ENCODE measurements at places on chromosomes 1 and 21. TPM values are rescaled to one million over a fixed set of nuclear protein-coding genes. Genes with fewer than 3 reads are reported as not detected.

TSACC gene
- total RNA-seq: not detected

DNA sequence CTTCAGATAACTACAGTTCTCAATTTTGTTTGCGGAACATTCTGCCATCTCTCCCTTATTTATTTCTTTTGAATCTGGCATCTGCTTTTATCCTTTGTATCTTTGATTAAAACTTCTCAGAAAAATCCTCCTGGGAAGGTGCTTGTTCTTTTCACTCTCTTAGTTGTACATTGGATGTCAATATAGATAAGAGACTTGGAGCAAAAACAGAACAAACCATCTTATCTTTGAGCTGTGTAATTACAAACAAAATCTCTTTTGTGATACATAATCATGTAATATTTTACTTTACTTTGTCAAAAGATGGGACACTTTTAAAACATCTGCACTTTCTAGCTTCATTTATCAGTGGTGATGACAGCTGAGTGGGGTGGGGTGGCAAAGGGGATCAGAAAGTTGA lies 307.2 kb upstream of the LYPLAL1 start:
- H3K27ac ChIP-seq: no peak overlapping the region
- H3K4me3 ChIP-seq: no peak overlapping the region
- no peak for DNase-seq
- no peaks in the 10 kb centered on the region for H3K27me3 ChIP-seq
- no peaks in the 10 kb centered on the region for H3K4me1 ChIP-seq
- H3K36me3 ChIP-seq: no peaks in the 10 kb centered on the region

DNA sequence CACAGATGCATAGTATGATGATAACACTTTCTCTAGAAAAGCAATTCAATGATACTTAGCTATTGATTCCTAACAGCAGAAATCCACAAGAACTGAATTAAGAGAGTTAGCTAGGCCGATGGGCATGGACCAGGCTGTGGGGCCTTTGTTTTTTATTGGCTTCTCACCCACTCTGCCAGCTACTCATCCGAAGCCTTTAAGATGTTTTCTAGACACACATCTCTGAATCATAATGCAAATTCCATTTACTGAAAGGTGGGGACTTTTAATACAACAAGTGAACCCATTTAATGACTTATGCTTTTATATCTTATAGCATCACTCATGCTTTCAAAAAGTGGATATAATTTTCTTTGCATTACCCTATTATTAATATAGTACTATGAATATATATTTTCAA lies 170.2 kb downstream of the RUNX1 start:
- H3K4me1 ChIP-seq: peaks cover 54% of the 10 kb centered on the region
- no peak overlapping the region for H3K4me3 ChIP-seq
- H3K27me3 ChIP-seq: no peaks in the 10 kb centered on the region
- H3K36me3 ChIP-seq: peaks cover 8% of the 10 kb centered on the region

DNA sequence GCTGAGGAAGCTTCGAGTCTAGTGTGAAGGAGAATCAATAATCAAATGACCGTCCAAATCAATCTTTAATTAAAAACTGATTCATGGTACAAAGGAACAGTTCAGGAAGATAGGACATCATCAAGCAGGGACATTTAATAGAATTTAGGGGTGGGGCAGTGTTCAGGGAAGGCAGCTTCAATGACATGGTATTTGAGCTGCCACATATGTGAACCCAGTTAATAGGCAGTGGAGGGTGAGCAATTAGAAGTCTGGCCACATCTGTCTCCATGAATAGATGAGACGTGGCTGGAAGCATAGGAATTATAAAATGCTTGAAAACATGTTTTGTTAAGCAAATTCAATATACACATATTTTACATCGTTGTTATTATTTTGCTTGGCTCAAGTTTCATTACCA lies 362.7 kb downstream of the PRDM2 start:
- H3K27ac ChIP-seq: no peak overlapping the region
- H3K4me3 ChIP-seq: no peak overlapping the region
- no peaks in the 10 kb centered on the region for H3K36me3 ChIP-seq
- H3K27me3 ChIP-seq: no peaks in the 10 kb centered on the region

DNA sequence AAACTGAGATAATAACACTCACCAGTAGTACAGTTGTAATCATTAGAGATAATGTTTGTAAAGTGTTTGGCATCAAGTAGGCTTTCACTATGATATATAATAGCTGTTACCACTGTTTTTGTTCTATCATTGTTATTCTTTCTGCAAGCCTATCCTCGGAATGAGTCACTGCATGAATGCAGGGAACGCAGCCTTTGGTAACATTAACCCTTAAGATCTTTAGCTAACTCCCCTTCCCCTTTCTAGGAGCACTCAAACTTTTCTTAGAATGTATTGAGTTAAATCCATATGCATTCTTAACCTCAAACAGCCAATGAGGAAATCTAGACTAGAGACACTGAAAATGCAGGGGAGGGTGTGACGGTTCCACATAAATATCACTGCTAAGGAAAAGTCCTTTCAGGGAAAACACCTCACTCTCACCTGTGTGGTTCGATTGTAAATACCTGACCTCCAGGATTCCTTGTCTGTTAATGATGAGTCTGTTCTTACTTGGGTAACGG lies 467.3 kb downstream of the SETD4 start:
- no peaks in the 10 kb centered on the region for H3K4me1 ChIP-seq
- H3K27me3 ChIP-seq: peaks cover 5% of the 10 kb centered on the region
- no peak overlapping the region for H3K27ac ChIP-seq
- H3K4me3 ChIP-seq: no peak overlapping the region
- no peak for DNase-seq

KCNA3 gene
- total RNA-seq: 0.80 TPM

DNA sequence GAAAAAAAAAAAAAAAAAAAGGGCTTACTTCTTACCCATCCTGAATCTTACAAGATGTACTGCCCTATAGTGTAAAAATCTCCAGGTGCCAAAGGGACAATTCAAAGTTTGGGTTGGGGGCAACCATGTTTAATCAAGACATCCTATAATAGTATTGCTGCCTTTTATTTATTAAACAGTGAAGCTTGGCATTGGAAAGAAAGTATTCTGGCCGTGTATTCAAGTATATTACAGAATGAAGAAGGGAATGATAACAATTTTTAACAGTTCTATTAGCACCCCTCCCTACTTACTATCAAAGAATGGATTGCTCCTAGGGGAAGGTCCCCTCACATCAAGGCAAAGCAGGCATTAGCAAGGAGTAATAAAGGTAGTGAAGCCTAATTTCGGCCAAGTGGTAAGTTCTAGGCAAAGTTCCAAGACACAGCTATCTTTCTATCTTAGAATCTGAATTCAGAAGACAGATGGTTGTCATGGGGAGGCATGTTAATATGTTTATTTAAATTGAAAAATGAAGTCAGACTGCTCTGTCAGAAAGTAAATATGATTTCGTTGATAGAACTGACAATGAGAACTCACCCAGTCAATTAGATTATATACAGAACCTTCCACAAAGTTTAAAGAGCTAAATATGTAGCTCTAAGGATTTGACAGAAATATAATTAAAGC lies 24.6 kb downstream of the ST7L start:
- peaks cover 4% of the 10 kb centered on the region for H3K4me1 ChIP-seq
- peaks cover 38% of the 10 kb centered on the region for H3K36me3 ChIP-seq
- H3K27ac ChIP-seq: no peak overlapping the region
- no peaks in the 10 kb centered on the region for H3K27me3 ChIP-seq
- no peak for DNase-seq
- no peak overlapping the region for H3K4me3 ChIP-seq

GRCh38 chr1:60129911-60130310 lies 56.3 kb upstream of the C1orf87 start:
- DNase-seq: no peak
- H3K36me3 ChIP-seq: no peaks in the 10 kb centered on the region
- H3K27ac ChIP-seq: no peak overlapping the region
- no peaks in the 10 kb centered on the region for H3K27me3 ChIP-seq
- H3K4me1 ChIP-seq: peaks cover 5% of the 10 kb centered on the region
- no peak overlapping the region for H3K4me3 ChIP-seq

OR2T6 gene
- not detected for total RNA-seq

DNA sequence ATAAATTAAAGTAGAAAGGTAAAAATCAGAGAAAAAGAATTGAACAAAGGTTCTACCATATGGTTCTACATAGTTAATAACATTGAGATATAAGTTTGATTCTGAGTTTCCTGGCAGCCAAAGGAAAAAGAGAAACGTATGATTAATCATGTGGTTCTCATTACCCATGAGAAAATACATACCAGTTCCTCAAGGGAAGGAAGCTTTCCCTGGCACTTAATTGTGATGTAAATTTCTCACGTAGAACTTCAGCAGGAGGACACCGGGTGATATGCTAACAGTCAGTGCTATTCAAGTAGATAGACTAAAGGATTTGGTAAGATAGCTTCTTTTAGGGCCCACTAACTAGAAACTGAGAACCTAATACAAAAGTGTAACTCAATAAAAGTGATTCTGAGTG lies 218.5 kb downstream of the NFIA start:
- DNase-seq: no peak
- H3K36me3 ChIP-seq: no peaks in the 10 kb centered on the region
- H3K27me3 ChIP-seq: no peaks in the 10 kb centered on the region
- peak overlapping the region; percentile 53 for H3K27ac ChIP-seq
- H3K4me3 ChIP-seq: no peak overlapping the region

B4GALT2 gene
- total RNA-seq: 43.9 TPM

GRCh38 chr21:24223624-24224023 lies 1383.7 kb downstream of the MRPL39 start:
- H3K27ac ChIP-seq: no peak overlapping the region
- DNase-seq: no peak
- no peaks in the 10 kb centered on the region for H3K36me3 ChIP-seq
- no peak overlapping the region for H3K4me3 ChIP-seq

TFF3 gene
- total RNA-seq: not detected

DNA sequence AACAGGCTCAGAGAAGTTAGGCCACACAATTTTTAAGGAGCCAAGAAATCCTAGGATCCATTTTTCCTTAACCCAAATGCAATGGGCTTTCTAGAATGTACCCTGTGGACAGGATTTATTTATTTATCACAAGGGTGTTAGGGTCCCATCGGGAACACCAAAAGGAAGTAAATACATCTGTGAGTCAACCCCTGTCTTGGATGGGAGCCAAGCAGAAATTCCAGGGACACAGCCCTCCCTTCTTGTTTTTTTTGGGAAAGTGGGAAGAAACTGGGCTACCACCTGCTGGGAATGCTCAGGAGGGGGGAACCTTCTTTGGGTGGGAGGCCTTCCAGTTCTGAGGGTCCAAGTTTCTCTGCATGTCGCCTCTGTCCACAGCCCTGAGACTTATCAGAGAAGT lies 1.3 kb downstream of the CRNN start:
- H3K36me3 ChIP-seq: no peaks in the 10 kb centered on the region
- H3K4me3 ChIP-seq: no peak overlapping the region
- H3K27ac ChIP-seq: no peak overlapping the region

CRYAA gene
- total RNA-seq: not detected

DNA sequence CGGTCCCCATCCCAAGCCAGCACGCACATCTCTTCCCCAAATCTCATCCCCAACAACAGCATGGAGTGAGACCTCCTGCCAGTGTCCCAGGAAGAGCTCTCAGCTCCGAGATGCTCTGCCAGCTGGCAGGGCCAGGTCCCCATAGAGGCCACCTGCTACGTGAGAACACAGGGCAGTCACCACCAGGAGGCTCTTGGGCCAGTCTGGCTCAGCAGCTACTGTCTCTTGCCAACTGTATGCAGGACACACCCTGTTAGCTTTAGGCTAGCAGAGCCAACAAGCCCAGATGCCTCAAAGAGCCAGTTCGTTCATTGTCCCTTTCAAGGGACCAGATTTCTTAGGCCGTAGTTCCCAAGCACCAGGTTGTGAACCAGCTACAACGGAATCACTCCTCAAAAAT lies 36.9 kb downstream of the FBXO2 start:
- no peaks in the 10 kb centered on the region for H3K4me1 ChIP-seq
- H3K27me3 ChIP-seq: peaks cover 39% of the 10 kb centered on the region
- no peak overlapping the region for H3K27ac ChIP-seq

DNA sequence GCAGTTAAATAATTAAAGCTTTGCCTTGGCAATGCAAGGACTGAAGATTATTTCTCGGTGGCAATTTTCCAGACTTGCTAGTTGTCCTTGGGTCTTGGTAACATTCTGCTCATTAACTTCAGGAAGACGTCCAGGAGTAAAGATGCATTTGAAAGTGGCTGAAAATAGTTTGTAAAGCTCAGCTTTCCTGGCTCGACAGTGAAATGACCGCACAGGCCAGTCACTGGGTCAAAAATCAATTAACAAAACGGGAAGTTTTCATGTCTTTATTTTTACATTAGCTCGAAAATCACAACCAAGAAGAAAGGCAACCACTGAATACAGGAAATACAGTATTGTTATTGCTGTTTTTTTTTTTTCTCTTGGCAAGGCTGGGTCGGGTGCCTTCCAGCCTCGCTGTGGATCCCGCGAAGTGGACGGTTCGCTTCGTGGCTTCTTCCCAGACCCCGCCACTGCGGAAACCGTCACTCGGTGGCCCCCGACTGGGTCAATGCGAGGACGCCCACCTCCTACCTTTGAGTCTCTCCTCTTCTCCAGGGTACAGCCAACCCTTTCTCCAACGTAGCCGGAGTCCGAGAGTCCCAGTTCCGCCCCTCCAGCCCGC lies 479 bp upstream of the SNX7 start:
- H3K27me3 ChIP-seq: no peaks in the 10 kb centered on the region
- no peaks in the 10 kb centered on the region for H3K36me3 ChIP-seq
- peaks cover 29% of the 10 kb centered on the region for H3K4me1 ChIP-seq
- H3K27ac ChIP-seq: peak overlapping the region; percentile 89

GRCh38 chr1:31789259-31790065 lies 25.3 kb upstream of the ADGRB2 start:
- DNase-seq: peak; percentile 98
- H3K36me3 ChIP-seq: no peaks in the 10 kb centered on the region
- H3K27me3 ChIP-seq: no peaks in the 10 kb centered on the region
- H3K4me3 ChIP-seq: peak overlapping the region; percentile 61
- H3K4me1 ChIP-seq: peaks cover 17% of the 10 kb centered on the region
- peak overlapping the region; percentile 80 for H3K27ac ChIP-seq

DNA sequence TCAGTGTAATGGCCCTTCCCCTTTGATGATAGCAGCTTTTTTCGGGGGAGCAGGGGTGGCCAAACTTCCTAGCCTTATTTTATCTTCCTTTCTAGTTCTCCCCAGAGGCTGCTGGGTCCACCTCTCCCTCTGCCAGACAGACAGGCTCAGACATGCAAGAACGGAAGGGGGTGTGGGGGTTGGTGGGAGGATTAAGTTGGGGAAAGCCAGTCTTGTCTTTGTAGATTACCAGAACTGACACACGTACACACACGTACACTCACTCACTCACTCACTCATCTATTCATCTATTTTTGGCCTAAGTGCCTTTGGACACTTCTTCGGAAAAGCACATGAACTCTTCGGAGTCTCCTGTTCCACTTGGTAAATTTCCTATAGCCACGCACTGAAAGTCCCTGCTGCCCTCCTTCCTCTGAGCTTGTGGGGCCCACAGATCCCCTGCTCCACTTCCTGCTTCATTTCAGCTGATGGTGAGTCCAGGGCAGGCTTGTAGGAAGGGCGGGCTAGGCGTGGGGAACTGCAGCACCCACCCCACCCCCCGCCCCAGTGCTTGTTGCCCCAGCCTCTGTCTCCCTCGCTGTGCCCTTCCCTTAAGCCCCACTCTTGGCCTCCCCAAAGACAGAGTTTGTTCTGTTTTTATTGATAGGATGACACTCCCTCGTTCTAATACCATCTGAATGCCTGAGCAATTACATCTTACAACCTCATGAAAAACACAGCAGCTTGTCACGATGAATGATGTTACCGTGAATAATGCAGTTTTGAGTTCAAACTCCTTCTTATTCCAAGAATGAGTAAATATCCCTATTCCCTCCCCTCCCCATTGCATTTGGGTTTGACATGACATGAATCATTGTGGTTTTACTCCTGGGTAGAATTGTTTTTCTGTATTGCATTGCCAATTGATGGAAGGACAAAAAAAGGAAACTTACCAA lies 60.7 kb upstream of the ATP5PO start:
- no peak overlapping the region for H3K4me3 ChIP-seq
- H3K4me1 ChIP-seq: peaks cover 24% of the 10 kb centered on the region
- no peaks in the 10 kb centered on the region for H3K36me3 ChIP-seq
- peak overlapping the region; percentile 50 for H3K27ac ChIP-seq

Data from suprapubic skin (tissue), 4 donors.